SJCRH30 (cell line): ENCODE measurements at places on chromosomes 6 and 20. TPM values are rescaled to one million over a fixed set of nuclear protein-coding genes. Genes with fewer than 3 reads are reported as not detected.

GRCh38 chr20:19594896-19595295 is 163.2 kb upstream of the RIN2 start:
- no peaks in the 10 kb centered on the region for H3K36me3 ChIP-seq
- no peak overlapping the region for H3K4me3 ChIP-seq
- H3K27ac ChIP-seq, result no peak overlapping the region

DNA sequence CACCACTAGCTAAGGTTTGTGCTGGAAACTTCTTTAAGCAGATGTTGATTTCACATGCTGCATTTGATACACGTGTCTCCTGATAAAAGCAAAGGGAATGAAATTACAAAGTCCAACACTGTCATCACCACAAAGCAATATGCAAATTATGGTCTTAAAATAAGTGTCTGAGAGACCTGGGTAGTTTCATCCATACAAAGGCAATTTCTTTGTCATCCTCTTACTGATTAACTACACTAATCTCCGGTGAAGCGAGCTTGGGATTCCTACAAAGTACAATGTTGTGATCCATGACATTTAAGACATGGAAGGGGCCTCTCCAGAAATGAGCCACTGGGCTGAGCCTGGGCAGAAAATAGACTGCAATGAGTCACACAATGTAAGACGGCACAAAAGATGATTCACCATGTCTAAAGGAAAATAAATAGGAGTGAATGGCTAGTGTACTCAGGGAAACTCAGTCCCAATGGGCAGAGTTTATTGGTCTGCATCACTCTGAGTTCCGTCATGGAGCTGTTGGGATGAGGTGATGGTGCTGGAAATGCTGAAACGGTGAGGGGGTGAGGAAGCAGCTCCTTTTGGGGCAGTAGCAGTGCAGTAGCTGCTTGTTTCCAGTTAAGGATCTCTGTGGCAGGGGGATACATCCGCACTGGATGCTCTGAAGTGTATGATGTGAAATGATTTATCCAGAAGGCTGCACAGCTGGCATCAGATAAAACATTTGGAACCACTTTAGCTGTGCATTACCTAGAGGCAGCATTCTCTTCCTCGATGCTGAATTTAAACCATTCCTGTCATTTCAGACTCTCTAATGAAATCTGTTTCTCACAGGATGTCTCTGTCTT is 103.3 kb downstream of the IBTK start:
- peak; percentile 52 for DNase-seq
- no peaks in the 10 kb centered on the region for H3K27me3 ChIP-seq
- peak overlapping the region; percentile 9 for H3K4me3 ChIP-seq

ARHGAP18 gene
- 14.1 and 14.6 TPM in 2 replicates for total RNA-seq

DNA sequence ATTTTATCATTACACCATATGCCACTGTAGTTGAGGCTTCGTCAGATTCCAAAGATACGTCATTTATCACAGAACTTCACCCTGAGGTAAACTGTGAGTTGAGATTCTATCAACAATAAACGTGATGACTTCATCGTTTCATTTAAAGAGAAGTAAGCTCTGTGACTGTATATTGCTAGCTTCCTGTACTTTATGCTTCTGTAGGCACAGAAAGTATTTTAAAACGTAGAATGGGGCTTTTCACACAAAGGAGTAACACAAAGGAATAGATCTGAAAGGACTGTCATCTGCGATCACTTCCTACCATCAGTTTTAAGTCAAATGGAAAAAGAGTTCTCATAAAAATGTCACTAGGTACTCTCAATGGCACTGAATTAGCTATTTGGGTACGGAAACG is 234.4 kb upstream of the MCHR2 start:
- peaks cover 28% of the 10 kb centered on the region for H3K4me1 ChIP-seq
- no peak for DNase-seq
- H3K27ac ChIP-seq, result peak overlapping the region; percentile 85
- peak overlapping the region; percentile 61 for H3K4me3 ChIP-seq
- no peaks in the 10 kb centered on the region for H3K36me3 ChIP-seq
- H3K27me3 ChIP-seq, result no peaks in the 10 kb centered on the region

- H3K27me3 ChIP-seq, result no peaks in the 10 kb centered on the region
- no peak overlapping the region for H3K4me3 ChIP-seq
- no peaks in the 10 kb centered on the region for H3K4me1 ChIP-seq
- no peaks in the 10 kb centered on the region for H3K36me3 ChIP-seq
Observed at GRCh38 chr6:121723623-121724022, 288.2 kb downstream of the GJA1 start.

CALHM5 gene
- total RNA-seq, result 2.4 and 2.6 TPM in 2 replicates
